ENCODE measurements at places on chromosomes 7 and 10.

DNA sequence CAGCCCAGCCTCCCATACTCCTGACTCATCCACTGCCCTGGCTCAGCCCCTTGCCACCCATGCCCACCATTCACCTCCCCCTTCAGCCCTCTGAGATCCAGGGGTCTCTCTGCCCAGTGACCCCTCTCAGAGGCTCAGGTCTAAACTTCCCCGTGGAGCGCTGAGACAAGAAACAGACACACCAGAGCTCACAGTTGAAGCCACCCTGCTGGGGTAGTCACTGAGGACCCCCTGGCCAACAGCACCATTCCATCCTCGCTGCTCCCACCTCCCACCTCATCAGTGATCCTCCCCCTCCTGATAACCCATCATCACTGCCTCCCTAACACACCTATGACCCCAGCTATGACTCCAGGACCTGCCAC lies 100.7 kb downstream of the GRID1 start:
- no peak for DNase-seq

GRCh38 chr7:142338633-142339501 lies 81.0 kb upstream of the PRSS58 start:
- no peak for DNase-seq

GRCh38 chr7:101731502-101732084 lies 85.8 kb upstream of the CUX1 start:
- no peak for DNase-seq

- no peak for DNase-seq
Observed at GRCh38 chr7:151961536-151961935, 5.3 kb downstream of the GALNTL5 start.

GRCh38 chr10:87818505-87819288 lies 671 bp upstream of the ATAD1 start:
- peak; percentile 68 for DNase-seq

GRCh38 chr10:81019029-81019890 lies 481.6 kb downstream of the SH2D4B start:
- DNase-seq: no peak

GRCh38 chr10:117492504-117492903 lies 50.0 kb upstream of the EMX2 start:
- DNase-seq: no peak

- no peak for DNase-seq
Observed at GRCh38 chr7:158646766-158647474, 57.7 kb downstream of the NCAPG2 start.

DNA sequence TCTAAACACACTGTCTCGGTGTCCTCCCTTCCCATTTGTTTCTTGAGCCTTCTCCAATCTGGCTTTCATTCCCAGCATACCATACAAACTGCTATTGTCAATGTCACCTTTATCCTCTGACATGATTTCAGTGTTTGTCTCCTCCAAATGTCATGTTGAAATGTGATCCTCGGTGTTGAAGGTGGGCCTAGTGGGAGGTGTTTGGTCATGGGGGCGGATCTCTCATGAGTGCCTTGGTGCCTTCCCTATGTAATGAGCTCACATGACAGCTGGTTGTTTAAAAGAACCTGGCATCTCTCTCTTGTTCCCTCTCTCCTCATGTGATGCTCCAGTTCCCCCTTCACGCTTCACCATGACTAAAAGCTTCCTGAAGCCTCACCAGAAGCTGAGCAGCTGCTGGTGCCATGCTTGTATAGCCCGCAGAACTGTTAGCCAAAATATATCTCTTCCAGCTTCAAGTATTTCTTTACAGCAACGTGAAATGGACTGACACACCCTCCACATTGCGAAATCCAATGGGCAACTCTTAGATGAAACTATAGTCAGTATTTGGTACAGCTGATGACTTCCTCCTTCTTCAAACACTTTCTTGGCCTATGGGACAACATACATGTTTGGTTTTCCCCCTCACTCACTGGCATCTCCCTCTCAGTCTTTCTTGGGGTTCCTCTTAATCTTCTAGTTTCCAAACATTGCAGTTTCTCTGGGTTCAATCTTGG lies 27.8 kb downstream of the RNLS start:
- no peak for DNase-seq

DNA sequence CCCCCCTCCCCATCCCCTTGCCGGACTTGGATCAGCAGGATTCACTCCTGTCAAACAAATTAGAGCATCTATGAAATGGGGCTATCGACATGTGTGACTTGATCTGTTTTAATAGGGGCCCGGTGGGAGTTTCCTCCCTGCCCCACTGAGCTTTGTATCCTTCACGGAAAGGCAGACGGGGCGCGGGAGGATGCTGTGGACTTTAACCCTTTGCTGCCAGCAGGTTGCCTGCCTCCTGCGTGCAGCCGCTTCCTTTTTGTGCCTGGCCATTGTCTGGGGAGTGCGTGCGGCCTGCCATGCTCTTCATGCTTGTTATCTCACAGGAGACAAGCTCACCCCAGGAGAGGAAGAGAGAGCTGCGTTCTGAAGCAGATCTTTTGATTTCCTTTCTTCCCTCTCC lies 512.8 kb upstream of the GALNT17 start:
- DNase-seq: no peak

GRCh38 chr7:150733482-150734095 lies 3.6 kb upstream of the GIMAP5 start:
- DNase-seq: no peak

- DNase-seq: no peak
Observed at GRCh38 chr10:86182150-86182549, 184.4 kb downstream of the GRID1 start.

- DNase-seq: no peak
Observed at GRCh38 chr10:69952069-69952800, 100.4 kb upstream of the MACROH2A2 start.

DNA sequence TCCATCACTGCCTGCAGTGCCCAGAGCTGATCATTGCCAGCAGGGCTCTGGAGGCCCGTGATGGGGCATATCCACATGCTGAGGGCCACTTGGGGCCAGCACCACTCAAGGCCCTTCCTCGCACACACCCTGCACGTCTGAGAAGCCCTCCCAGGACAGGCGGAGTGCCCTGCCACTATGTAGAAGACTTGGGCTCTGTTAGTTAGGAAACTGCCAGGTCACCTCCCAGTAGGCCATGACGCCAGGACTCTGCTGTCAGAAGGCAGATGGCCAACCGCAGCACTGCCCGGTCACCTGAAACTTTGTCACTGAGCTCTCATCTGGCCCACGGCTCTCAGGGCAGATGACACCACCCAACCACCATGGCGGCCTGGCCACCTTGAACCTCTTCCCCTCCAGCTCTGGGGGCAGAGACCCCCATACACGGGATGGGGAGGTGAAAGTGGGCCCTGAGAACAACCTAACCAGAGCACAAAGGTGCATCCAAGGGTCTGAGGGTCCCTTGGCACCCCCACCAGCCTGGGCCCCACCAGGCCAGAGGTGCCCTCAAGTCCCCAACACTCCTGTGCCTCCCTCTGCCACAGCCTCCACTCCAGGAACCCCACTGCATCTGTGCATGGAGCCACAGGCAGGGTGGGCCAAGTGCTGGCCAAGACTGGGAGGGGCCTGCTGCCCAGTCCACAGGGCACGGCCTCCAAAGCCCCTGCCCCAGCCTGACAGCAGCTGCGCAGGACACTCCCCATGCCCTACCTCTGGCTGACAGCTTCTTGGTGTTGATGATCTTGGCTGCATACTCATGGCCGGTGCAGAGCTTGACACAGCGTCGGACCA lies 41.8 kb downstream of the CAMK2B start:
- DNase-seq: no peak

- DNase-seq: no peak
Observed at GRCh38 chr7:3267966-3268690, 32.9 kb upstream of the SDK1 start.

GRCh38 chr7:16028636-16029035 lies 342.2 kb upstream of the MEOX2 start:
- no peak for DNase-seq

- no peak for DNase-seq
Observed at GRCh38 chr7:75646571-75647102, 92.1 kb downstream of the HIP1 start.

DNA sequence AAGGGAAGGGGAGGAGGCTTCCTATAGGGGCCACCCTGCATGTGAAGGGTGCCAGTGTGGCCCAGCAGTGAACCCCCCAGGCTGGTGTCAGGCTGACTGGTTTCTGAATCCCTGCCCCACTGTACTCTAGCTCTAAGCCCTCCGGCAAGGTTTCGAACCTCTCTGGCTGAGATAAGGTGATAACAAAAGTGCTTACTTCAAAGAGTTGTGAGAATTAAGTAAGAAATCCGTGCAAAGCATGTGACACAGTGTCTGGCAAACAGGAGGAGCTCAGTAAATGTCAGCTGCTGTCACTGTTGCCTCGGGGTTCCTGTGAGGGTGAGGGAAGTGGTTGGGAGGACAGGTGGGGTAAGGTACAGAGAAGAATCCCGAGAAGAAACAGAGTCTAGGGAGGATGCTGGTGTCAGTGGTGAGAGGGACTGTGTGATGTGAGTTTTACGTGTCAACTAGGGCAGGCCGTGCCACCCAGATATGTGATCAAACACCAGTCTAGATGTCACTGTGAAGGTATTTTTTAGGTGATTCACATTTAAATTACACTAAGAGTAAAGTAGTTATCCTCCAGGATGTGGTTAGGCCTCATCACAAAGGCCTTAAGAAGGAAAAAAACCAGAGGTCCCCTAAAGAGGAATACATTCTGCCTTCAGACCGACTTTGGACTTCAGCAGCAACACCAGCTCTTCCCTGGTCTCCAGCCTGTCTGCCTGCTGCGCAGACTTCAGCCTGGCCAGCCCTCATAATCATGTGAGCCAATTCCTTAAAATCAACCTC lies 64.4 kb downstream of the BPGM start:
- no peak for DNase-seq

DNA sequence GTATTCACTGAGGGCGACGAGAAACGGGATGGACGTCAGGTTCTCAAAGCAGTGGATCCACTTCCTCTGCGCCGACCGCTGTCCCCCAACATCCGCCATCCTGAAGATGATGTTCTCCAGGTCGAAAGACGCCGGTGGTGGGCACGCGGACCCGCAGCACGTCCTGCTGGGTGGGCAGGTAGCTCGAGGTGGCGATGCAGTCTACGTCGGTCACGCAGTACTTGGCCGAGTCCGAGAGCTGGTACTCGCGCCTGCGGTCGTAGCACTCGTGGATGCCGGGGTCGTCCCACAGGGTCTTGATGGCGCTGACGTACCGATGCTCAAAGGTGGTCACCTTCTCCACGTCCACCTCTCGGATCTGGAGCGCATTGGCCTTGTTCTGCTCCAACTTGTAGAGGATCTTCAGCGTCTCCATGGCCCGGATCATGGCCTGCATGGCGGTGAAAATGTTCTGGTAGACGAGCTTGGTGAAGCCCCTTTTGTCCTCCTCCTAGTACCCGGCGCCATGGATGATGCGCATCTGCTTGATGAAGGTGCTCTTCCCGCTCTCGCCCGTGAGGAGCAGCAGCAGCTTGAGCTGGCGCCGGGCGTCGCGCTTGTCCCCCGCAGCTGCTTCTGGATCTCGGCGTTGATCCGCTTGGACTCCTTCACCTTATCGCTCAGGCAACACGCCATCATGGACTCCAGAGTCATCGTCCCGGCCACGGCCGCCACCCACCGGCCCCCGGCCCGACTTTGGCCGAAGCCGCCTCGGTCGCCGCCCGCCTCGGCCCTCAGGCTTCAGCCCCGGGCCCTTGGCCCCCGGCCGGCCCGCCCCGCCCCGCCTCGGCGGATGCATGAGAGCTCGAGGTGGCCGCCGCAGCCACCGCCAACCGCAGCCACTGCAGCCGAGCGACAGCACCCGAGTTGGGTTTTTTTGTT lies 122.9 kb upstream of the KCTD7 start:
- DNase-seq: no peak

- no peak for DNase-seq
Observed at GRCh38 chr10:124420254-124420653, 1.5 kb upstream of the OAT start.

- DNase-seq: no peak
Observed at GRCh38 chr7:32569388-32570289, 74.3 kb downstream of the AVL9 start.

DNA sequence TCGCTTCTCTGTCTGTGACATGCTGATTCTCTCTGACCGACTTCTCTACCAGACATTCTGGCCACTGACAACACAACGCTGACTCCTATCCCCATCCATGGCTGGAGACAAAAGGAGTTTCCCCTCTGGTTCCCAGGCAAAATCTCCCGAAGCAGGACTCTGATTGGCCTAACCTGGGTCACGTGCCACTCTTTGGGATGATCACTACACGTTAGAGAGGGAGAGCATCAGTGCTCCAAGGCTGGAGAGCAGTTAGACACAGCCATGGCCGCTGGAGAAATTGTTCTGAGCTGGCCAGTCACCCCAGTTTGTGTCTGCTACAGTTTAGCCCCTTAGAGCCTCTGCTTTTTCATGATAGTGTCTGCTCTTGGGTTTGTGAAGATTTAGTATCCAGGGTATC lies 38.9 kb downstream of the ADAMTS14 start:
- no peak for DNase-seq

- DNase-seq: no peak
Observed at GRCh38 chr7:44391171-44391570, 65.8 kb upstream of the CAMK2B start.

GRCh38 chr10:96982149-96982930 lies 150.2 kb downstream of the LCOR start:
- no peak for DNase-seq

DNA sequence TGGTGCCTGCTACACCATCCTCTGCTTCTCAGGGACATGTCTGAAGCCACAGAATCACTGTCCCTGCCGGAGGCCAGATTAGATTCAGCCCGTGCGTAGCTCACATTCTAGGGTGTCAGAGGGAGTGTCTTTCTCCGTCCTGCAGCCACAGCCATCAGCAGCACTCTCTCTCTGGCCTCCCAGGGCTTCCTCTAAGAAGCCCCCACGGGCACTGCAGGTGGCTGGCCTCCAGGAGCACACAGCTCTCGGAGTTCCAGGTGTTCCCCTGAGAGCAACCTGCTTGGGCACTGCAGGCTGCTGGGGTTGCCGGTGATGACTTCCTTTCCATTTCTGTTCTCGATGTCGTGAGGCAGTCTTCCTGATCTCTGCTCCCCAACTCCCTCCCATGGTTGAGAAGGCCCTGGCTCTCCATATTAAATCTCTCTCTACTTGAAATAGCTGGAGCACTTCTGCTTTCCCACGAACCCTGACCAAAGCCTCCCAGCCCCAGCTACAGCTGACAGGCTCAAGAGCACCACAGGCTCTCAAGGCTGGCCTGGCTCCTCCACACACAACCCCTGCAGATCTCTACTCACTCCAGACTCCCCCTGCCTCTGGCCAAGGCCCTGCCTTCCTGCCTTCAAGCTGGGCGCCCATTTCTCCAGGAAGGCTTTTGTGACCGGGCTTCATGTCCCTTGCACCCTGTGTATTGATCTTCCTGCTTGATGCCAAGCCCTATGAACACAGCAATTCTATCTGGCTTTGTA lies 49.0 kb upstream of the TMEM72 start:
- no peak for DNase-seq

GRCh38 chr10:128050121-128050516 lies 76.1 kb downstream of the MKI67 start:
- DNase-seq: no peak
